ENCODE measurements at places on chromosomes 7 and 10.

- DNase-seq = no peak
Measured at GRCh38 chr10:89684604-89685003, 16.8 kb upstream of the KIF20B start.

GRCh38 chr10:87716348-87716670 lies 56.6 kb downstream of the PAPSS2 start:
- no peak for DNase-seq

- DNase-seq = no peak
Measured at GRCh38 chr7:35365523-35365922, 111.6 kb upstream of the TBX20 start.

- no peak for DNase-seq
Measured at GRCh38 chr10:124079864-124080263, 13.5 kb downstream of the CHST15 start.

DNA sequence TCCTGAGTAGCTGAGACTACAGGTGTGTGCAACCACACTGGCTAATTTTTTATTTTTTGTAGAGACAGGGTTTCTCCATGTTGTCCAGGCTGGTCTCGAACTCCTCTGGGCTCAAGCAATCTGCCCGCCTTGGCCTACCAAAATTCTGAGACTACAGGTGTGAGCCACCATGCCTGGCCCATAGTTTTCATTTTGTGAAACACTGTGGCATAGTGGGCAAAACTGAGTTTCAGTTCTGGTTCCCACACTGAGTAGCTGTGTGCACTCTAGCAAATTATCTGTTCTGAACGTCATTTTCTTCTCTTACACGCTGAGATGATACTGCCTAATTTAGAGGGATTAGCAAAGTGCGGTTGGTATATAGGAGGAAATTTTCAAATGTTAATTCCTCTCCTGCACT lies 13.5 kb downstream of the ATP5MK start:
- DNase-seq = no peak
